GM20000 (cell line): ENCODE measurements at places on chromosomes 5 and 9.

GRCh38 chr5:1172670-1173404 is 28.6 kb upstream of the SLC6A19 start:
- DNase-seq: no peak

DNA sequence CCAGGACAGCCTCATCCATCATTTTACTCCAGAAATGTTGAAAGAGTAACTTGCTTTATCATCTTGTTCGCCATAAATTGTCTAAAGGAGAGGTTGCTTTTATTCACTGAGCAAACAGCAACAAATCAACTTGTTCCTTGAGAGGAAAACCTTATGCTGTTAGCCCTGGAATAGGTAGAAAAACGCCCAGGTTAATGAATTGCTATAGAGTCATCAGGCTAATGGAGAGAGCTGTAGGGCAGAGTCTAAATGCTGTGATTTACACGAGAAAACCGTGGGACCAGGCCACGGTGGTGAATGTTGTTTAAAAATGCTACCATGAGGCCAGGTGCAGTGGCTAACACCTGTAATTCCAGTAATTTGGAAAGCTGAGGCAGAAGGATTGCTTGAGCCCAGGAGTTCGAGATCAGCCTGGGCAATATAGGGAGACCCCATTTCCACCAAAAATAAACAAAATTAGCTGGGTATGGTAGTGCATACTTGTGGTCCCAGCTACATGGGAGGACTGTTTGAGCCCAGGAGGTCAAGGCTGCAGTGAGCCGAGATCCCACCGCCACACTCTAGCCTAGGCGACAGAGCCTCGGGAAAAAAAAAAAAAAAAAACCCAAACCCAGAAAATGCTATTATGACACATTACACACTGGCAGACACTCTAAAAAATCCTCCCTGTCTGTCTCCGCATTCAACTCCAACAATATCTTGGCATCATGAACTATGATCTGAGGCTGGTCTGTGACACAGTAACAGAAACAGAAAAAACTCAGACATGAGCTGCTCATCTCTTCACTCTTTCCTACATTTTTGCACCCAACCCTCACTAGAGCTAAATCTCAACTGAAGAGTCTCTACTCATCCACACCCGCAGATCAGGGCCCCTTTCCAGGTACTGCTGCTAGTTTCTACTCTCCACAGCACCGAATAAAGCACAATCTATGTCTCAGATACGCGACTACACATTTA is 118.6 kb upstream of the RETREG1 start:
- no peak for DNase-seq

- no peak for DNase-seq
Observed at GRCh38 chr9:12516573-12516972, 176.6 kb upstream of the TYRP1 start.

GRCh38 chr5:116575326-116576052 is 866 bp upstream of the SEMA6A start:
- DNase-seq: peak; percentile 32

- no peak for DNase-seq
Observed at GRCh38 chr9:131869348-131869747, 129.5 kb upstream of the RAPGEF1 start.

DNA sequence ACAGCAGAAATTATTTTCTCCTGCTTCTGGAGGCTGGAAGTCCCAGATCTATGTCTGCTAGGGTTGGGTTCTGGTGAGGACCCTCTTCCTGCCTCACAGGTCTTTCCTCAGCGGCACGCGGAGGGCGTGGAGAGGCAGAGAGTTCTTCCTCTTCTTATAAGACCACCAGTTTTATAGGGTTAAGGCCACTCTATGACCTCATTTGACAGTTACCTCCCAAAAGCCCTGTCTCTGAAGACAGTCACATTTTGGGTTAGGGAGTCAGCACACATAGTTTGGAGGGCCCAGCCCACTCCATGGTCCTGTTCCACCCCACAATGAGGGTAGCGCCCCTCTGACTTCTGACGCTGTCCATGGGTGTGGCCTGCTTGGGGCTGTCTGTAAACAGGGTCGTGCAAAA is 46.7 kb downstream of the TRIP13 start:
- DNase-seq: no peak

DNA sequence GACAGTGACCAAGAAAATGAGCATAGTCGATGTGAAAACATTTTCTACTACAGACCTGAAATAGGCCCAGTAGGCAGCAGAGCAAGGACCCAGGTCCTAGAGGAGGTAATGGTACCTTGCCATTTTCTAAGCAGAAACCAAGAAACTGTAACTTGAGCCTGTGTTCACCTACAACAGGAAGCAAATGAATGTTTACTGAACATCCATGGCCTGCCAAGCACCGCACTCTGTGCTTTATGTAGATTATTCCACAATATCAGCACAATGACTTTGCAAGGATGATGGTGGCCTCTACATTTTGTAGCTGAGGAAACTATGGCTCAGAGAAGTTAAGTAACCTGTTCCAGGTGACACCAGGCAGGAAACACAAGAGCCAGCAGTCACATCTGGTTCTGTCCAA is 215.3 kb downstream of the SPOCK1 start:
- no peak for DNase-seq

DNA sequence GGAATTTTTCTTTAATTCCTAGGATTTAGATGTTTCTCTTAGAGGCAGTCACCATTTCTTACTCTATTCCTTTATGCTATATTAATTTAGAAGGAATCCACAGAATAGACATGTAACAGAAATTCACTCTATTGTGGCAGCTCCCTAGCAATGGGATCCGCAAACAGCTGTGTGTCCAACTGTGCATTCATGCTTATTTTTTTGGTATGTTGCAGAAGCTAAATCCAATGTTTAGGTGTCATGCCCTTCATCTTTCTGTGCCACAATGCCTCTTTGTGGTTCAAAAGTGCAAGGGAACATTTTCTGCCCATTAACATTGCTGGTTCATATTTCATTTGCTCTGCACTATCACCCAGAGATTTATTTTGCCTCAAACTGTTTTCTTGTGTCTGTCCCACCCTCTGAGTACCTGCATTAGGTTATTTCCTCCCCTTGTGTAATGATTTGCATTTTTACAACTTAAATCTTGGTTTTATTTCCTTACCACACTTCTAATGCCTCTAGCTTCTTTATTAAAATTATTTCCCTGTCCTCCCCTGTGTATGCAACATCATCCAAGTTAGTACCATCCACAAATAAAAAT is 816.5 kb downstream of the EFNA5 start:
- no peak for DNase-seq

DNA sequence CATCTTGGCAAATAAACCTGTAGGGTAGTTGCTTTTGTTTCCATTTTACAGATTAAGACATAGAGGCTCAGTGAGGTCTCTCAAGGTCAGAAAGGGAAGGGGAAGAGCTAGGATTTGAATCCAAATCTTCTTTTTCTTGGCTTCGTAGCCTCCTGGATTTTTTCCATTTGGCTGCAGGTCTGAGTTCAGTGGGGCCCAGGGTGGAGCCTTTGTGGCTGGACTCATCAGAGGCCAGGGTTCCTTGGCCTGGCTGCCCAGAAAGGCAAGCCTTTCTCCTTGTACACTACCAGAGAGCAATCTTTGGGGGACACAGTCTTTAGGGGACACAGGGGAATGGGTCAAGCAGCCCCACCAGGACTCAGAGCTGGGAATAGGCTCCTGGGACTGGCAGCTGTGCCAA is 10.5 kb upstream of the TRAF1 start:
- DNase-seq: no peak

DNA sequence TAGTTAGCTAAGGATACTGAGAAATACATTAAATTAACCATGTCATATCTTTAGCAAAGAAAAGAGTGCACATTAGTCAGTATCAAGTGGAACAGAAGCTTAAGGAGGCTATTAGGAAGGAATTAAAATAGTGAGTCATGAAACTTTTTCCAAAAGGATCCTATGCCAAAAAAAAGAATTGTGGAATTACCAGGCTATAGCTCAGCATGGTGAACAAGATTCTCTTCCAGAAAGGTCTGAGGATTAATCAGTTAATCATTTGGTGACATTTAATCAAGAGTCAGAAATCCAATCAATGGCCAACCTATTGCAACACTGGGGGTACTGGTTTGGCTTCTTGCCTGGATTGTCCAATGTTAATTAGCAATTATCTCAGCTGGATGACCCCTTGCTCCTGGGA is 244.5 kb upstream of the NMUR2 start:
- no peak for DNase-seq

- no peak for DNase-seq
Observed at GRCh38 chr5:14267991-14268708, 125.0 kb downstream of the TRIO start.

DNA sequence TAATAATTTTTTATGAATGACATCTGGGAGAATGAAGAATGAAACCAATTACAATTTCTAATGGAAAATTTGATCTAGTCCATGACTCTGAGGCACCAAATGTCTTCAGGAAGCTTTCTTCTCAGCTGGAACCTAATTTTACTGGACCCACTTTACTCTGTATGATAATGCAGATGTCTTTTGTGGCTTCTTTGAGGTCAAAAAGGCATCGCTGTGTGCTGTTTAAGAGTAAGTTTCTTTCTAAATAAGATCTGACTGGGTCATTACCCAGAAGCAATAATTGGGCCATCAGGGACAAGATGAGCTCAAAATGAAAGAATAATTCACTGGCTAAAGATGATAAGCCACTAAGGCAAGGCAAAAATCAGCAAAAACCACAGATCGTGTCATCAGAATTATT is 633.4 kb downstream of the PSAT1 start:
- no peak for DNase-seq

DNA sequence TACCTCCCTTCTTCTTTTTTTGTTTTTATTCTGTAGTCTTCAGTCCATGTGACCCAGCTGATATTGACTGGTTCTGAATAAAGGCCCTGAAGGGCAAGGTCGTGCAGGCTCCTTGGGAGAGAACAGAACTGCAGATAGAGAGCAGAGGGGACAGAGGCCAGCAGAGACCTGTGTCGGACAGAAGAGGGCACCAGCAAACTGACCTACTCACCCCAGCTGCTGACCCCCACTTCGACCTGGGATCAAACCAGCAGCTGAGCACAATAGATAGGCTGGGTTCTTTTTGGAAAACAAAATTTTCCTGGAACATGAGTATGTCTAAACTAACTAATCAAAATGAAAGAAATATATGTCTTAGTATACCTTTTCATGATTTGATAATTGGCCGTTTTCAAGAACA is 695.1 kb downstream of the NR2F1-AS1 start:
- DNase-seq: no peak

- DNase-seq: no peak
Observed at GRCh38 chr9:15305470-15305869, 1.5 kb downstream of the TTC39B start.

DNA sequence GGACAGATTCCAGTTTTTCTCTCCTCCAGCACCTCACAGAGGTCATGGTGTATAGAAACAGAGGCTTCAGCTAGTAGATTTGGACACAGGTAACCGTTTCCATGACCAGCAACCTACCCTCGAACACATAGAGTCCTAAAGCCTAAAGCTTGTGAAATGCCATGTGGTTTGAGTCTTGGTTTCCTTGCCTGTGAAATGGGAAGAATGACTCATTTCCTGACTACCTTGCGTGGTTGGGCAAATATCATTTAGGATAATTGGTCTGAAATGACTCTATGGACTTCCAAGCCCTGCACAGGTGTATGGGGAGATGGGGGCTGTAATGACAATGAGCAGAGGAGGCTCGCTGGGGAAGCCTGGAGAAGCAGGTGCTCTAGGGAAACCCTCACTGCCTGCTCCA is 134.6 kb downstream of the TTLL11 start:
- DNase-seq: no peak

DNA sequence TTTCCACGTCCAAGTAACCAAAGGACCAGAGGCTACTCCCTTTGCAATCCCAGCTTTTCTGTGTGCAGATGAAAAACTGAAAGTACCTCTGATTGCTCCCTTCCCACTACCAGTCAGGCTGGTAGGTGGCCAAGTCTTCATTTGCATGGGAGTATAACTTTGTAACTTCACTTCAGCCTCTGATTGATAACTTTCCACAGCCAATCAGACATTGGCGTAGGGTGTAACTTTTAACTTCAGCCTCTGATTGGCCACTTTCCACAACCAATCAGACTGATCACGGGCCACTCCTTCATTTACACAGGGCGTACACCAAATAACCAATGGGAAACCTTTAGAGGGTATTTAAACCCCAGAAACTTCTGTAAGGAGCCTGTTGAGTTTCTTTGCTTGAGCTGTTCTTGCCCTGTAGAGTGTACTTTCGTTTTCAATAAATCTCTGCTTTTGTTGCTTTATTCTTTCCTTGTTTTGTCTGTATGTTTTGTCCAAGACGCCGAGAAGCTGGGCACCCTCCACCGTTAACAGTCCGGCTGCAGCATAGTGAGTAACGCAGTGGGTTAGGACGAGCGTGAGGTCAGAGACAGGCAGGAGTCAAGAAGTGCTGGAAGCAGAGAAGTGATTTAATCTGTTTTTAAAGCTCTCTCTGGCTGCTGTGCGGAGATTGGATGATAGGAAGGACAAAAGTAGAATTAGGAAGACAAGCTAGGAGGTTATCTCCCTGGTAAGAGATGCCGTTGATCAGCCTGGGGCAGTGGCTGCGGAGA is 3.5 kb upstream of the EXOSC2 start:
- no peak for DNase-seq

GRCh38 chr5:130601-131131 is 38.7 kb downstream of the PLEKHG4B start:
- DNase-seq: no peak

- no peak for DNase-seq
Observed at GRCh38 chr9:22722492-22722891, 275.9 kb downstream of the DMRTA1 start.

DNA sequence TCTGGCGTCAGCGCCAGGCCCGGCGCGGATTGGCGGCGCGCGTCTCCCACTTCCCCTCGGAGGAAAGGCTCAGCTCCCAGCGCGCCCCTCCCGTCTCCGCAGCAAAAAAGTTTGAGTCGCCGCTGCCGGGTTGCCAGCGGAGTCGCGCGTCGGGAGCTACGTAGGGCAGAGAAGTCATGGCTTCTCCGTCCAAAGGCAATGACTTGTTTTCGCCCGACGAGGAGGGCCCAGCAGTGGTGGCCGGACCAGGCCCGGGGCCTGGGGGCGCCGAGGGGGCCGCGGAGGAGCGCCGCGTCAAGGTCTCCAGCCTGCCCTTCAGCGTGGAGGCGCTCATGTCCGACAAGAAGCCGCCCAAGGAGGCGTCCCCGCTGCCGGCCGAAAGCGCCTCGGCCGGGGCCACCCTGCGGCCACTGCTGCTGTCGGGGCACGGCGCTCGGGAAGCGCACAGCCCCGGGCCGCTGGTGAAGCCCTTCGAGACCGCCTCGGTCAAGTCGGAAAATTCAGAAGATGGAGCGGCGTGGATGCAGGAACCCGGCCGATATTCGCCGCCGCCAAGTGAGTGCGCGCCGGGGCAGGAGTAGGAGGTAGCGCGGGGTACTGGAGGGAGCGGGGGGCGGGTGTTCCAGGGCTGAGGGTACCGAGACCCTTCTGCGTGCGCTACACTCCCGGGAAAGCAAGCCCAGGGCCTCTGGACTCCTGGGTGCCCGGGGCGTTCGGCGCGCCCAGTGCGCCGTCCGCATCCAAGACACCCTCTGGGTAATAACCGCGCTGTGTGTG is at the start of gene MSX2:
MSX2 (plus strand) TSS at position 99 of the 777 bp plus-strand sequence; CDS start at position 177, 78 bp downstream.
- no peak for DNase-seq
